ENCODE measurements at places on chromosomes 1 and 21.

GRCh38 chr21:46255758-46256337 lies 27.3 kb upstream of the LSS start:
- DNase-seq: no peak

- DNase-seq: no peak
Observed at GRCh38 chr1:68954841-68955240, 458.0 kb upstream of the DEPDC1 start.

- DNase-seq: peak; percentile 53
Observed at GRCh38 chr1:113868387-113869083, 3.0 kb downstream of the PTPN22 start.

DNA sequence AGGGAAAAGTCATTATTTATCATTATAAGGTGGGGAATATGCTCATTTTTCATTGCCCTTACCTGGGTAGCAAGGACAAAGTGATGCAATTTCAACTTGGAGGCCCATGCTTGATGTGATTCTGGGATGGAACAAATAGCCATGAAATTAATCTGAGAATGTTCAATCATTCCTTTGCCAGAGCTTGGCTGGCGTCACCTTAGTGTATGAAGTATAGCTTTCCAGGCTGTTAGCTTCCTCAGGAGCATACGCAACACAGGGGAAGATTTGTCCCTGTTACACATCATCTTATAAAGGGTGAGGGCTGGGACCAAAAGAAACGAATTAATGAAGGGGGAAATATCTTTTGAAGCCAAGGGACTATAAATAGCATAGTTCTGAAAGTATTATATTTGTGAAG lies 91.4 kb upstream of the DEPDC1 start:
- no peak for DNase-seq

- no peak for DNase-seq
Observed at GRCh38 chr1:168867941-168868634, 139.1 kb upstream of the DPT start.

- DNase-seq: no peak
Observed at GRCh38 chr1:212225871-212226302, 59.3 kb upstream of the PPP2R5A start.

DNA sequence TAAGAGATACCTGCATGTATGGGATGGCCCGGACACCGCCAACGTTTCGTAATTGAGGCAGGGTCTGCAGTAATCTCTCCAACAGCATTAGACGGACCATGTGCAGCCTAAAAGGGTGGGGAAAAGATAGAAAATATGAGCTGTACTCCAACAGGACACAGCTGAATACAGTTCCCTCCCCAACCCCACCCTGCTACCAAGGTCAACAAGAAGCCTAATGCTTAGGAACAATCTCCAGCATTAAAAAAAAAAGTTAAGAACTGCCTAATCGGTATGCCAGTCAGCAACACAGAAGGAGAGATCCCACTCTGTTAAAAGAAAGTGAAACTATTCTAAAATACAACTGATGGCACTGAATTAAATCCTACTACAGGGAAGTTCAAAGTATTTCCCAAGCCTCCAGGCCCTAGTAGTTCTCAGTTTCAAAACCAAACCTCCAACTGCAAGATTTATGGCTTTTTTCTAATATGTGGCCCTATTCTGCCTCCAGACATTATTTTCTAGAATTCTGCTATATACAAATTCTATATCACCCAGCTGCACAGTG lies 81.0 kb downstream of the UBR4 start:
- no peak for DNase-seq

GRCh38 chr1:30663596-30664091 lies 59.7 kb downstream of the MATN1 start:
- DNase-seq: no peak

GRCh38 chr1:180909005-180909414 lies 3.7 kb upstream of the KIAA1614 start:
- DNase-seq: no peak

- DNase-seq: no peak
Observed at GRCh38 chr21:20004367-20004766, 993.8 kb upstream of the NCAM2 start.

DNA sequence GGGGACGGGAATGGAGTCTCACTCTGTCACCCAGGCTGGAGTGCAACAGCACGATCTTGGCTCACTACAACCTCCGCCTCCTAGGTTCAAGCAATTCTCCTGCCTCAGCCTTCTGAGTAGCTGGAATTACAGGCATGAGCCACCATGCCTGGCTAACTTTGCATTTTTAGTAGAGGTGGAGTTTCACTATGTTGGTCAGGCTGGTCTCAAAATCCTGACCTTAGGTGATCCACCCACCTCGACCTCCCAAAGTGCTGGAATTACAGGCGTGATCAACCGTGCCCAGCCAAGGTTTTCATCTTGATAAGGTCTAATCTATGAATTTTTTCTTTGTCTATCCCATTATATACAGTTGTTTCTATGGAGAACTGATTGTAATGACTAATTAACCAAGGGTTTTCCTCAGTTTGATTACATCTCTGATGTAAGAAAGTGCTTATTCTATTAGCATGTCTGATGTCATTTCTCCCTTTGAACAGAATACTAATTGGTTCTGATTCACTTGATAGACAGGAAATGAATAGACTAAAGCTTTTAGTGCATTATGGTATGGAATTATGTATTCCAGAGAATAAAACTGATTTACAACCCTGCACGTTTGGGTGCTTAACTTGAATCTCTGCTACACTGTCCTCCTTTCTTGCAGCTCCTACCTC lies 11.9 kb downstream of the PACC1 start:
- no peak for DNase-seq

DNA sequence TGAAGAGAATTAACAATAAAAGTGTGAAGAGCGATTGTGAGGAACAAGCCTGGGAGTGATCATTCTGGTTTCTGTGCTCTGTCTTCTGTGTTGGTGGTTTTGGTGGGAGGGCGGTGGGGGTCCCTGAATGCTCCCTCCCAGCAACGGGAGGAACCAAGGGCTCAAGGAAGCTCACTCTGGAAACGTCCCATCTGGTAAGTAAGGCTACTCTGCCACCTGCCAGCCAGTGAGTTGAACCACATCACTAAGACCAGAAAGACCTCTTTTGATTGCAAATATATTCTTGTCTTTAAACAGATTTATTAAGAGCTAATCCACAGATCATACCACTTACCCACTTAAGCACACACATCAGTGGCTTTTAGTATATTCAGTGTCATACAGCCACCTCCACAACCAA lies 125.0 kb downstream of the PRDM2 start:
- no peak for DNase-seq

GRCh38 chr1:16012590-16013219 lies 5.1 kb downstream of the HSPB7 start:
- DNase-seq: no peak

- DNase-seq: no peak
Observed at GRCh38 chr1:92879316-92879968, 47.6 kb downstream of the RPL5 start.

GRCh38 chr1:29912425-29912824 lies 676.1 kb downstream of the PTPRU start:
- no peak for DNase-seq

DNA sequence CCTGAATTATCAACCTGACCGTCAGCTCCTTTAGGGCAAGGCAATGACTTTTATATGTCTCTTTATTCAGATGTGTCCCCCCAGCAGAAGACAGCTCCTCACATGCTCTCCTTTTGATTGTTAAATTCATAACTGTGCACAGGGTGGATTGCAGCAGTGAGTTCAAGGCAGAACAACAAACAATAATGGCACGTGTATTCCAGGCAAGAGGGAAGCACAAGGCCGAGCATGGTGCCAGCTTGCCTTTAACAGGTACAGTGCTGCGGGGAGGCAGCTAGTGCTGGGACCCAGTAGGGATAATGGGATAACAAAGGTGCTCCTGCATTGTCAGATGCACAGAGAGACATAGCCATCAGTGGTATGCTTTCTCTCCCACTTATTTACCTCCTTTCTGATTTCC lies 248.4 kb downstream of the RHOU start:
- no peak for DNase-seq

DNA sequence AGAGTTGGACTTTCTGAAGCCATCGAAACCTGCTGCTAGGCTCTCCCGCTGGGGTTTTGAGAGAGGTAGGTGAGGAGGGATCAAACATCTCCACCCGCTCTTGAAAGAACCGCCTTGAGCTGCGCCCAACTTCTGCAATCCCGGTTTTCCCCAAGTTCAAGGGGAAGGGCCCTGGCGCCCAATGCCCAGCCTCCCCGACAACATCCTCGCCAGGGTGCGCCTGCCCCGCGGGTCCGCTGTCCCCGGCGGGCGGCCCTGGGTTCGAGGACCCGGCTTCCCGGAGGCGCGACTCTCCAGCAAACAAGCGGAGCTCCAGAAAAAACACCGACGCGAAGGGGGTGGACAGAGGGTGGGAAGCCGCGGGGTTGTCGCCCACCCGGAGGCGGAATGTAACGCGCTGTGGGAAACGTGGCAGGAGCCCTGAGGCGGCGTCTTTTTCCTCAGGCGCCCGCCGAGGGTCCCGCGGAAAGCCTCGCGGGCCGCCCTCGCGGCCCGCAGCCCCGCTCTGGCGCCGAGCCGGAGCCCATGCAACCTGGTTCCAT lies 607 bp downstream of the BTG3 start:
- DNase-seq: no peak

GRCh38 chr1:228403231-228403631 lies 3.4 kb downstream of the TRIM11 start:
- DNase-seq: no peak

GRCh38 chr1:214552174-214552608 lies 789 bp upstream of the PTPN14 start:
- no peak for DNase-seq

- no peak for DNase-seq
Observed at GRCh38 chr1:17207540-17207939, 2.6 kb downstream of the PADI1 start.

DNA sequence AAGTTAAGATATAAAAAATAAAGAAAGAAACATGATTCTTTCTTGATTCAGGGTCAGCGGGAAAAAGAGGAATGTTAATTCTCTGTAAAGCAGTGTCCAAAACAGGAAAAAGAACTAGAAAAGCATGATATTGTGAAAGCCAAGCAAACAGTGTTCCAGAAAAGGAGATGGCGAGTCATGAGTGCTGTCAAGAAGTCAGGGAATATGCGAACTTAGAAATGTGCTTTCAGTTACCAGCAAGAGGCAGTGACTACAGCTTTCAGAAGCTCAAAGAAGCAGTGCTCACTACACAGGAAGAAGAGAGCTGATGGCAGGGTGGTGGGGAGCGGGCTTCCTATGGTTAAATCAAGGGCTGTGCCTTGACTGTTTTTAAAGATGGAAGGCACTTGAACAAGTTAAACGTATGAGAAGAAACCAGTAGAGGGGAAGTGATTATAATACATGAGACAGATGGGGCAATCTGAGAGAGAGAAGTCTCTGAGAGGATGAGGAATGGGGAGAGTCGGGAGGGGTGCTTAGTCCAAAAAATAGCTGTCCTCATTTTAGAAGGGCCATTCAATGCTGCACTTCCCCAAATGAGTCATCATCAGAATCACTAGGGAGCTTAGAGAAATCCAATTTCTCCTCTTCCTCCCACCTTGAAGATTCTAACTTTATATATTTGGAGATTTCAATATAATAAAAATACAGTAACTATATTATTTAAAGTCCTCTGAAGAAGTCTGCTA lies 90.4 kb downstream of the KCNK1 start:
- DNase-seq: no peak

DNA sequence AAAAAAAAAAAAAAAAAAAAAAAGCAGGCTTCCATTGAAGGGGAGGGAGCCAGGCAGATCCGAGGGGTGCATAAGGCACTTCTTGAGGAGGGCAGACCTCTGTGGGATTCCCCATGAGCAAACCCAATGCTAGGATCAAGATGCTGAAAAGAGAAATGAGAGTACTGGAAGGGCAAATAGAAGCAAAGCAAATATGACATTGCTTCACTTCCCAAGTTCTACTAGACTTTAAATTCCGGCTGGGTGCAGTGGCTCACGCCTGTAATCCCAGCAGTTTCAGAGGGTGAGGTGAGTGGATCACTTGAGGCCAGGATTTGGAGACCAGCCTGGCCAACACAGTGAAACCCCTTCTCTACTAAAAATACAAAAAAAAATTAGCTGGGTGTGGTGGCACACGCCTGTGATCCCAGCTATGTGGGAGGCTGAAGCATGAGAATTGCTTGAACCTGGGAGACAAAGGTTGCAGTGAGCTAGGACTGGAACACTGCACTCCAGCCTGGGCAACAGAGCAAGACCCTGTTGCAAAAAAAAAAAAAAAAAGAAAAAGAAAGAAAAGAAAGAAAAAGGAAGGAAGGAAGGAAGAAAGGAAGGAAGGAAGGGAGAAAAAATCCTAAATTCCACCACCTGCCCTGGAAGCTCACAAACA lies 23.1 kb upstream of the PALMD start:
- DNase-seq: no peak

DNA sequence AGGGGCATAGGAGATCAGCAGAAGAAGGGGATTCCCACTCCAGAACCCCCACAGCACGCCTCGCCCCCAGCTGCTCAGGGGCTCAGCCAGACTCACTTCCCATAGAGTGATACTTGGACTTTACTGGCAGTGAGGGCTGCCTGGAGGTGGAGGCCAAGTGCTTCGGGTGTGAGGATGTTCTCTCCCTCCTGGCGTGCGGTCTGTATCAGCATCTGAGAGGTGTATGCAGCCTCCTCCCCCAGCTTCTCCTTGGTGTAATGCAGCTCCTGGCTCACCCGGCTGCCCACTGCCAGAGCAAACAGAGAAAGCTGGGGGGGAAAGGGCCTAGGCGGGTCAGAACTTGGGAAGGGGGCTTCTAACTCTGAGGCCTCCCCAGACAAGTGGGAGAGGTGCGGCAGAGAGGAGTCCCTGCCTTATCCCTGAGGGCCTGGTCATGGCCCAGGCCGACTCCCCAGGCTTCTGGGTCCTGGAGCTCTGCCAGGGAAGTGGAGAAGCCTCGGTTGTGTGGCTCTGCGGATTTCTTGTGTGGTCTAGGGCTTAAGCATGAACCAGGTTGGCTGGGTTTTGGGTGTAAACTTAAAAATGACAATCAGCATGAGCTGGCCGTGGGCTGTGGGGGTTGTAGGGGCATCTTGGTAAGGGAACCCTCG lies 10.9 kb downstream of the PTCH2 start:
- DNase-seq: no peak

GRCh38 chr1:214464445-214465287 lies 86.7 kb downstream of the PTPN14 start:
- no peak for DNase-seq

GRCh38 chr1:209855006-209855405 lies 27.2 kb downstream of the UTP25 start:
- DNase-seq: no peak

DNA sequence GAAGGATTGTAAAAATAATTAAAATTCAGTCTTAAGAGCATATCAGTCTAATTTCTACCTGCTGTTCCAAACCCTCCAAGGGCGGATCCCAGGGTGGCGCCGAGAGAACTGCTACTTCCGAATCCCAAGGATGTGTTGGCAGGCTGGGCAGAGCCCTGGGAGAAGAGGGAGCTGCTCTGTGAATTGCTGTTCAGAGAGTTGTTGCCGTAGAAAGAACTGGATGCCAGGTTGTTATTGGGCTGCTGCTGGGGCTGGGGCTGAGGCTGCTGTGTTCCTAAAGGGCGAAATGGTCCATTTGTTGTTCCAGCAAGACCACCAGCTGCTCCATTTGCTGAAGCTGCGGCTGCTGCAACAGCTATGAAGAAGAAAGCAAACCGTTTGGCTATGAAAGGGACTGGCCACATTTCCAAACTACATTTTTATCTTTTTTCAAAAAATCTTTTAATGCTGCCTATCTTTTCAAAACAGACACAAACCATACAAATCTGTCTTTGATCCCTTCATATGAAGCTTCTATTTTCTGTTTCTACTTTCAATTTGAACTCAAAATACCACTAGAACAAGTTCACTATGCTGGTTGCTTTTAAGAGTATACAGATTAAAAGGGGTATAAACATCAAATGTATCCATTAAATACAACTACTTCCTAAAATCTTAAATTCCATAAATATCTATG lies 57.5 kb upstream of the SDC3 start:
- DNase-seq: no peak

GRCh38 chr1:17569200-17570139 lies 30.0 kb downstream of the ARHGEF10L start:
- DNase-seq: no peak
